ENCODE measurements at places on chromosomes 7 and 10.
A peak's percentile ranks its signal among the peaks of the same experiment; 100 is the strongest.

GRCh38 chr10:84522612-84523462, 194.4 kb downstream of the CCSER2 start:
- DNase-seq: peak; percentile 51

DNA sequence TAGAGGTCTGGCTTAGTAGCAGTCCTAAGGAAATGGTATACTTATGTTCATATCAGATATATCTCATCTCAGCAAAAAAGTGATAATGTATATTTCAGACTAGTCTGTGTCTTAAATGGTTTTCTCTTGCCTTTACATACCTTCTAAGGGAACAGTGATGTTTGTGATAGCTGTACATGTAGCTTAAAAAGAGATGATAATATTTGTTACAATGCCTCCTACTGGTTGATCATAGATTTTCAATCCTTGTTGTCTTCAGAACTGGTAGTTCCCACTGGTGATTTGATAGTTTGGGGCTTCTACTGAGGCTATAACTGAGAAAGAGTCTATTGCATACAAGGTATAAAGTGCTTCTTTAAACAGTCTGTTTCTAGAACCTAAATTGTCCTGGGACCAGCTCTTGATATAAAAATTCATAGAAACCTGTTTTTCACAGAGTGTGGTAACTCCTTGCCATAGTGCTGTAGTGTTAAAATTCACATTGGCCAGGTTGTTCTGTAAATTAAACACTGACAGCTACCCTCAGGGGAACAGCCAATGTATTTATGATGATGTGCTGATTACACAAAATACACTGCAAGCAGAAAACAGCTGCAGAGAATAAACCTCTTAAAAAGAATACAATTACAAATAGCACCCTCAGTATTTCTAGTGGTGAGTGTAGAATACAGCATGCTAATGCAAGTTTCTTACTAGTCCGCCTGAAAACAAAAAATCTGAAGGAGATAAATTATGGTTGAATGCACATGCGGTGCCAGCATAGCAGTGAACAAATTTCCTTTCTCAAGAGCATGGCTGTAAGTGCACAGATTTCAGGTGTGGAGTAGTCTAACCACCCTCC, 90.3 kb downstream of the BTRC start:
- peak; percentile 28 for DNase-seq

DNA sequence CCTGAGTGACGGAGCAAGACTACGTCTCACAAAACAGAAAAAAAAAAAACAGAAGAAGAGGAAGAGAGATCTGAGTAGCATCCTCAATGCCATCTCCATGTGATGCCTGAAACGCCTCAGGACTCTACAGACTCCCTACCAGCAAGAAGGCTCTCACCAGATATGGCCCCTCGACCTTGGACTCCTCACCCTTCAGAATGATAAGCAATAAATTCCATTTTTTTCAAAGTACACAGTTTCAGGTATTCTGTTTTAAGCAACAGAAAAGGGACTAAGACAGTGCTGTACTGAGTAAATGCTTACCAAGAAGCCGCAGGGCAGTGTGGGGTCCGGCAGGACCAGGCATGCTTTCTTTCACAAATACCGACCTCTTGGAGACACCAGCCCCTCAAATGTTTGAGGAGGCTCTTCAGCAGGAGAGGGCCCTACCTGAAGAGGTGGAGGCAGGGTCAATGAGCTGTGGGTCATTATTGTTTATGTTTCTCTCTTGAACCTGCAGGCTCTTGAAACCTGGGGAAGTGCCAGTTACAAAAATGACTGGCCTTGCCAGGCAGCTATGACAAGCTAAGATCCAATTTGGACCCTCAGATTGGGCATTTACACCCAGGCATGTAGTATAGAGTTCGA, 204.1 kb upstream of the LYZL1 start:
- no peak for DNase-seq

DNA sequence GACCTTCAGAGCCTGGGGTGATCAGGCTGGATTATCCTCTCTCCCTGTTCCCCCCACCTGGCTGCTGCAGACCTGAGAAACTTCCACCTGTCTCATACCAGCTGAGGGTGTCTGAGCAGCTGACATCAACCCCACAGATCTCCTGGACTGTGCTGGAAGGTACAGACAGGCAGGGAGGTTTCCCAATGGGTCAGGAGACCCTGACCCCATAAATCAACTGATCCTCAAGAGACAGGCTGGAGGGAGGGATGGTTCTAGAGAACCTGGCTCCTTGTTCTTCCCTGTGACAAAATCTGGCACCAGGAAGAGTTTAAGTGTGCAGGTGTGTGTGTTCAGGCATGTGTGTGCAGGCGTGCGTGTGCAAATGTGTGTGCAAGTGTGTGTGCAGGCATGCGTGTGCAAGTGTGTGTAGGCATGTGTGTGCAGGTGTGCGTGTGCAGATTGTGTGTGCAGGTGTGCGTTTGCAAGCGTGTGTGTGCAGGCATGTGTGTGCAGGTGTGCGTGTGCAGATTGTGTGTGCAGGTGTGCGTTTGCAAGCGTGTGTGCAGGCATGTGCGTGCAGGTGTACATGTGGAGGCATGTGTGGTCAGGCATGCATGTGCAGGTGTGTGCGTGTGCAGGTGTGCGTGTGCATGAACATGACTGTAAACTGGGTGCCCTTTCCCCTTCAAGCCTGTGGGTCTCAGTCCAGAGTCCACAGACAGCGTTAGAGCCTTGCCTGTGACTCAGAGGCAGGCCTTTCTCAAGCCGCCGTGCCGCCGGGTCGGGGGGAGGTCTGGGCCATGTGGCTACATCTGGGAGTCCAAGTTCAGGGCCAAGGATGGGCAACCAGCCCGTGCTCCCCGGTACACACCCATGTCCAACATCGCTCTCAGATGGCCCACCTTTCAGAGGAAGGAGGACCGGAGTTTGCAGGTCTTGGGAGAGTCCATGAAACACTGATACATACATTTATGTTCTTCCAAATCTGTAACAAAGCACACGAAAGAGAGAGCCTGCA, 50.1 kb upstream of the ELN start:
- no peak for DNase-seq

- no peak for DNase-seq
These were observed 109.2 kb downstream of the STRA8 start for GRCh38 chr7:135342887-135343286.

- DNase-seq: peak; percentile 81
These were observed 2.6 kb downstream of the STK31 start for GRCh38 chr7:23712368-23713284.

GRCh38 chr7:23205909-23206767, 24.3 kb downstream of the NUP42 start:
- no peak for DNase-seq

DNA sequence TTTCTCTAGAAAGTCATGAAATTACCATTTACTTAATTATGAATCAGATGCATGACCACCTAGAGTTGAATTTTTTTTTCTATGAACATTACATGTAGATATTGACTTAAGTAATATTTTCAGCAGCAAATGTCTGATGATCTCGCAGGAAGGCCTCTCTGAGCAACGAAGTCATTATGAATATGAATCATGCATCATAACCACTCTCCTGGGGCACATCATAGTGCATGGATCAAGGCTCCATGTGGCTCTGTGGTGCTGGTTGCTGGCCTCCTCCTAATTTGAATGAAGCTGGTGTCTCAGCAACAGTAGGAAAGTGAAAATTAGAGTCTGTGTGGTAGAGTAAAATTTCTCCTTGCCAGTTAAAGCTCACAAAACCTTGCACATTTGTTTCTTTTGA, 121.4 kb upstream of the INHBA start:
- DNase-seq: peak; percentile 33

- no peak for DNase-seq
These were observed 22.4 kb downstream of the NACAD start for GRCh38 chr7:45066409-45066808.

DNA sequence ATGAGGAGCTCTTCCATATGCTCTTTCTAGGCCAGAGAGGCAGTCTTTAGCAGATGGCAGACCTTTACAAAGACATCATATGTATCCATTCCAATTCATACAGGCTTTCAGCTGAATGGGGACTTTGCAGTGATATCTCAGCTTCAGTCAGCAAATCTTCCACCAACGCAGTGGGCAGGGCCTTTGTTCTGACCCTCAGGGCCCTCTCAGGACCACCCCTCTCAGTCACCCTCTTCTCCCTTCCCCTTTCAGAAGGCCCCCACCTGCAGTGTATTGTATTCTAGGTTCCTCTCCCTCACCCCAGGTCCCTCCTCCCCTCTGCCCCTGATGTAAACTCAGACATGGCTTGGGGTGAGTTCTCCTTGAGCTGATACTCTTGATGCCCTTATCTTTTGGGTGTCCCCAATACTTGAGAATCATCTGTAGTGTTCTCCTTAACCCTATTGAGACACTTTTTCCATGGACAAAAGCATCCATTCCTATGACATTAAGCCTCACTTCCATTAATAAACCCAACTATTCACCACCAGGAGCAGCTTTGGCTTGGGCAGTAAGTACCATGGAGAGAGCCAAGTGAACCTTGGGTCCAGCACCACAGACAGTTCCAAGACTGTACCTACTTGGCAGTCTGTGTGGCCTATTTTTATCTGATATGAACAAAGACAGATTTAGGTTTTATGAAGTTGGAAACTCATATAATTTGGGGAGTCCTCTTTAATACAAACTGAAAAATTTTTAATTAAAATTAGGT, 62.7 kb downstream of the ADCYAP1R1 start:
- peak; percentile 56 for DNase-seq

GRCh38 chr10:74231375-74231774, 80.4 kb downstream of the ADK start:
- DNase-seq: peak; percentile 95

DNA sequence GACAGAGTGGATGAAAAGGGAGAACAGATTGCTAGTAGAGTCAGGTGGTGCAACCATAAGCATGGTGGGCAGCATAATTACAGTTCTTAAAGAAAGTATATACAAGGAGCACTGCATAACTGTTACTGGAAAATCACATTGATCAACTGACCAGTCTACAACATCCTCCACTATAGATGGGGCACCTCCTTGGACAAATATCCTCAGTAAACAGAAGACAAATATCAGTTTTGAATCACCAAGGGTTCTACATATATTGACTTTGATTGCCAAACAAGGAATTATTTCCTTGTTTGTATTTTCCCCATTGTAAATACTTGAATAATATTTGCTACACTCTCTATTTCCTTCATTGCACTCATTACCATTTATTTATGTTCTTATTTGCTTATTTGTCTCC, 17.6 kb upstream of the CRPPA start:
- no peak for DNase-seq

DNA sequence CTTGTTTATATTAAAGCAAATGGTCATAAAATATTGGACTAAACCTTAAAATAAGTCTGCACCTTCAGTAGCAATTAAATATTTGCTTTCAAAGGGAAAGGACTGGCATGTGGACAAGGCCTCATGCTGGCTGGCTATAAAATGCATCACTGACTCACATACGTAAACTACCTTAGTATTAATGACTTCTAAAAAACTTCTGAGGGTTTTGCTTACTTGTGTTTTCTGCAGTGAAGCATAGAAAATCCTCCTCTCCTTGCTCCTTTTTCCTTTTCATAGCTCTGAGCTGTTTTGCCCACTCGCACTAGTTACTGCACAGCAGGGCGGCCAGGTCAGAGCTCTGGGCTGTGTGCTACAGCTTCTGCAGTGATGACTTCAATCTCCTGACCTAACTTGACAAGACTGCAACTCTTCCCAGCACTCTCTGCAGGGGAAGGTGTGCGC, 82.3 kb downstream of the CUL2 start:
- DNase-seq: peak; percentile 96

GRCh38 chr7:1123715-1124114, 35.8 kb downstream of the GPER1 start:
- DNase-seq: no peak

DNA sequence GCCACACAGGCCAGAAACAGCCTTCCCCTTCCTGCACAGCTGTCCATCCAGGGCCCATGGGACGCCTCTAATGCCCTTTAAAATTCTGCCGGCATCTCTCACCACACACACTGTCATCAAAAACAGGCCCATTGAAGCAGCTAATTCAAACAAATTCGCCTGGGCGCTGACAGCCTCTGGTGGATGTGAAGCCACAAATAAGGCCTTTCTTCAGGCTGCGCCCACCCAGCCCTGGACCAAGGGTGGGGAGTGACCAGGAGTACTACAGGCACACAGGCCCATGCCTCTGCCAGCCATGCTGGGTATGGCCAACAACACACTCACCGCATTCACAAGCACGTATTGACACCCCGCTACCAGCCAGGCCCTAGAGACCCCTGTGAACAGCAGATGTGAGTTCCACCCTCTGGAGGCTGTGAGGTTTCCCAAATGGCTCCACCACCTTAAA, 54.6 kb downstream of the SLIT1 start:
- no peak for DNase-seq

DNA sequence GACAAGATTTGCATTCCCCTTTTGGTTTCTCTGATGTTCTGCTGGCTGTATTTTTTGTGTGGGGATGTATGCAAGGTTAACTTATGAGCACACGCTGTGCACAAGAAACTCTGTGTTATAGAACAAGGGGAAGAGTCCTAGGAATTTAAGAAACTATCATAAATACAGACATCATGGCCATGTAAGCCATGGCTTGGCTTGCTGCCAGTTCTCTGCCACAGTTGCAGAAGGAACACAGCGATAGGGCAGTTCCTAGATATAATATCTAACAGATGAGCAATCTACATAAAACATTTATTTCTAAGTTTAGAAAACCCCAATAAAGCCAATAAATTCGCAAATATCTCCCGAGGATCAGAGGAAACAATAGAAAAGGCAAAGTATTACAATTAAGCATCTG, 153.3 kb downstream of the LRRTM3 start:
- DNase-seq: no peak

GRCh38 chr7:39285256-39285655, 280.9 kb upstream of the YAE1 start:
- peak; percentile 17 for DNase-seq

- DNase-seq: no peak
These were observed 9.1 kb downstream of the SLC13A4 start for GRCh38 chr7:135718794-135719437.

DNA sequence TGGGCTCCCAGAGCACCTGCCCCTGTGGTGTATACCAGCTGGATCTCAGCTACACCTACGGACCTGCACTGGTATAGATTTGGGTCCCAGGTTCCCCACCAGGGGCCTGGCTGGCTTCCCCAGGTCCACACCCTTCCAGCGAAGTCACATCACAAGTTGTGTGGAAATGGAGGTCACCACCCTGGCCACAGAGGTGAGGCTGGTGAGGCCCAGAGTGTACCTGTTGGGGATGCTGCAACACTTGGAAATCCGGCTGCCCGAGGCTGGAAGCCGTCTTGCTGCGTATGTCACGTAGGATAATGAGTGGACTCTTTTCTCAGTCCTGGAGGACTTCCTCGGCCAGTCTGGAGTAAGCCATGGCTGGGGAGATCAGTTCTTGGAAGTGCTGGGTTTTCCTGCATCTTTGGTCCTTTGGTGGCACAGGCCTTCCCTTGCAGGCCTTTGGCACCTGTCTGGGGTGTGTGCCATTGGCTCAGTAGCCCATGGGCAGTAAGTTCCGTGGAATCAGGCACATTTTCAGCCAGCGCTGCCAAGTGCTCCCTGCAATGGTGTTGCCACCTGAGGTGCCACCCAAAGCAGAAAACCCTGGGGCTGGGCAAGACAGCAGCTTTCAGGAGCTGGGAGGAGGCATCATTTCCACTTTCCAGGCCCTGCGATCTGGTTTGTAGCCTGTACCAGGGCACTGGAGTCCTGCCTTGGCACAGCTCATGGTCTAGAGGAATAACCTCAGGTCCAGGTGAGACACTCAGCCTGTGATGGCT, 97.9 kb downstream of the LHPP start:
- DNase-seq: no peak

GRCh38 chr7:142436601-142437000, 178.7 kb upstream of the PRSS58 start:
- DNase-seq: no peak

Data from PC-3 (cell line).